ENCODE measurements at places on chromosomes 2 and 18.

GRCh38 chr2:106812841-106813240 lies 73.1 kb downstream of the ST6GAL2 start:
- no peak for DNase-seq

DNA sequence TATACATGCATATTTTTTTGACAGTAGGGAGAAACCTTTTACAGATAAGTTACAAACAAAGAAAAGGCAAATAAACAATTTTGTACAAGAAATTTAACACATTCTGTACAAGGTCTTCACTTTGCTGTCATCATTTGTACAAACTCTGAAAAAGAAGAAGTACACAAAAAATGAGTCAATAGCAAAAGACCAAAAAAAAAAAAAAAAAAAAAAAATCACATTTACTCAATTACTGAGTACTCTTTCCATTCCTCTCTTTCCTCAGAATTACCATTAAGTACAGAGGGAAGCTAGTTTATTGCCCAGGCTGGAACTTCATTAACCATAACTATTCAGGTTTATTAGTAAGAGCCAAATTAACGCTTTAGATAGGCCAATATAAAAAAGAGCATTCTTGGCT lies 5.6 kb upstream of the STPG4 start:
- no peak for DNase-seq

GRCh38 chr2:100819370-100820272 lies at the start of gene NPAS2:
Gene NPAS2, plus strand, starts transcription at chr2:100820139. Its CDS starts 84,616 bp downstream, at chr2:100904755.
- no peak for DNase-seq

GRCh38 chr2:11203480-11203879 lies 48.2 kb downstream of the SLC66A3 start:
- DNase-seq, result no peak

GRCh38 chr18:55340998-55341397 lies 247.0 kb downstream of the TCF4 start:
- no peak for DNase-seq

- DNase-seq, result no peak
These were observed 401.2 kb upstream of the RAB12 start for GRCh38 chr18:8207996-8208395.

- DNase-seq, result peak; percentile 9
These were observed at the start of gene RAB31 for GRCh38 chr18:9708057-9708433. Gene RAB31, plus strand, starts transcription at chr18:9708301. Its CDS starts 105 bp downstream, at chr18:9708406.

DNA sequence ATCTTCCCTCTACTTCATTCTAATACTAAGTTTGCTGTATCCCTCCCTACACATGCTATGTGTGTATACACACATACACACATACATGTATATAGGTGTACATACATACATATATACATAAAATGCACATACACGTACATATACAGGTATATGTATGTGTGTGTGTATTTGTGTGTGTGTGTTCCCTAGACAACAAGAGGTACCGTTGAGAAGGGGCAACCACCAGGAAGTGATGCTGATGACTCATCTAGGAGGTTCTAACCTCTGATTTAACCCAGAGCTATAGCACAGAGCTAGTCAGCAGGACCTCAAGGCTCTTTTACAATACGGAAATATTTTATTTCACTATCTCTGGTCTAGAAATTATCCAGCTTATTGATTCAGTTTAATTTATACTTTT lies 139.2 kb downstream of the LAMA3 start:
- no peak for DNase-seq

DNA sequence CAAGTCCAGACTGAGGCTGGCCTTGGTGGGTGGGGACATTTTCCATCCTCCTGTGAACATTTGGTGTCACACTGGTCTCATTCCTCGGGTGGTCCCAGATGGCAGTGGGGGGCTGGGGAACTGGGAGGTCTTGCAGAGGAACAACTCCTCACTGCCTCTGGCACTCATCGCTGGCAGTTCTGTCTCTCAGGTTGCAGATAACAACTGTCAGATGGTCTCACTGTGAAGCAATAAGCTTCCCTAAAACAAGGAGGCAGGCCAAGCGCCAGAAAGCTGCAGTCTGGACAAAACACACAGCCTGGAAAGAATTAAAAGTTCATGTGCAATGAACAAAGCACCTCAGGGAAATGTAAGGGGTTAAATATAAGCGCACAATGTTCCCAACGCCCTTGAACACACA lies 78.1 kb downstream of the IRS1 start:
- no peak for DNase-seq

DNA sequence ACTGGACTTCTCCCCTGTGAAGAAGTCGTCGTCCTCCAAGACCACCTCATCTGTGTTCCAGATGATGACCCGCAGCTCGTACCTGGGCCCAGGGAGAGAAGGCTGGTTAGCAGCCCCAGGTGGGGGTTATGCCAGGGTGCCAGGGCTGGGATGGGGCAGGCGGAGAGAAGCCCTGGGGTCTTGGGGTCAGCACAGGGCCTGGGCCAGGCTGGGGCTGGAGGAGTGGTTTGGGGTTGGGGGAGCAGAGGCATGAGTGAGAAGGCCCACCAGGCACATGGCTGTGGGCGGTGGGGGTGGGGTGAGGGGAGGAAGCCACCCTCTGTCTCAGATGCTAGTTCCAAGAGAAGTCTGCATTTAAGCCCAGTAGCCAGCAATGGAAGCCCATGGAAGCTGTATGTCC lies 15.8 kb downstream of the OTOF start:
- DNase-seq, result no peak

DNA sequence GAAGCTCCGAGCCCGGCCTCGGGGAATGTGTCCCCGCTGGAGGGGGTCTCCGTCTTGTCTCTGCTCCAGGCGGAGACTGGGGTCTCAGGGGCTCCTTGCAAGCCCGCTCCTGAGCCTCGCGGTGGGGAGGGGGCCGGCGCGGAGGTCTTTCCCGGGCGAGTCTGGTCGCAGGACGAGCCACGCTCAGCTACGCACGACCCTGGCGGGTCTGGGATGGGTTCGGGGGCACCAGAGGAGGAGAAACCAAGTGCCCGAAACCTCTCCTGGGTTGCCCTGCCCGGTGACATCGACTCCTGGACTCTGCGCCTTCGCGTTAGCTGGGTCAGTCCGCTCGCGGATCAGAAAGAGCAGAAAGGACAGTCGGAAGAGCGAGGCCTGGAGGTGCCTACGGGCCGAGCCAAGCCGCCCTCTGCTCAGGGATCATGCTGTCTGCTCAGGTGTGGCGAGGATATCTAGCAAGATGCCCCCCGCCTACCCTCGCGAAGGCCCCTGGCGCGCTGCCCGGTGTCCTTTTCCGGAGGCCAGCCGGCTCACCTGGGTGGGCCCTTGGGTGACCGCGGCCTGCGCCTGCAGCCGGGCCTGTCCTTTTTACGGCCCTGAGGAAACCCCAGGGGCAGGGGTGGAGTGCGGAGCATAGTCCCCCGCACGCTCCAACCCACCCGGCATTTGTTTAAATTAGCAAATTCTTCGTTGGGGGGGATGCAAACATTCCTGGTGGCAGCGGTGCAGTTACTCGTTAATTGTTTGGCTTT lies 58.7 kb downstream of the SNORC start:
- DNase-seq, result no peak

- DNase-seq, result no peak
These were observed 834 bp upstream of the BUB1 start for GRCh38 chr2:110678457-110679336.

GRCh38 chr2:153391131-153391530 lies 87.4 kb downstream of the RPRM start:
- DNase-seq, result no peak

- no peak for DNase-seq
These were observed 35.4 kb upstream of the DNER start for GRCh38 chr2:229749779-229750178.

DNA sequence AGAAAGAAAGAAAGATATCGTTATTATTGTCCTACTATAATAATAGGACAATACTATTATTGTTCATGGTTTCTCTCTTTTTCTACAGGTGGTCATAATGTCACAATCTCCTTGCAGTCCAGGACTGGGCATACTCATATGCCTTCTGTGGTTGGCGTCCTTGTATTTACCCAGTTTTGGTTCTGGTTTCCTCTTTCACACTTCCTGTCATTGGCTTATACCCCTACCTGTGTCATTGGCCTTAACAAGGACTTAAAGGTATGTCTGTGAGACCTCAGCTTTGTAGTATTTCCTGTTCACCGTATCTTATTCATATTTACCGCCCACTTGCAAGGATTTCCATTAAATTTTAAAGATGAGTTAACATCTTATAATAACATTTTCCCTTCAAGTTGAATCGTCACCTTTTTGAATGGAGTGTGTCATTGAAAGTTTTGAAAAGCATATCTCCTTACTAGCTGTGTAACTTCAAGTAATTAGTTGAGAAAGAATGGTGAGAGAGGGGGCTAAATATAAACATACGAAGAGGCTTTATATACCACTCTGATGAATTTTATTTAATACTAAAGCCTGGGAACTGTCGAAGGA lies 36.5 kb upstream of the HTR2B start:
- no peak for DNase-seq

DNA sequence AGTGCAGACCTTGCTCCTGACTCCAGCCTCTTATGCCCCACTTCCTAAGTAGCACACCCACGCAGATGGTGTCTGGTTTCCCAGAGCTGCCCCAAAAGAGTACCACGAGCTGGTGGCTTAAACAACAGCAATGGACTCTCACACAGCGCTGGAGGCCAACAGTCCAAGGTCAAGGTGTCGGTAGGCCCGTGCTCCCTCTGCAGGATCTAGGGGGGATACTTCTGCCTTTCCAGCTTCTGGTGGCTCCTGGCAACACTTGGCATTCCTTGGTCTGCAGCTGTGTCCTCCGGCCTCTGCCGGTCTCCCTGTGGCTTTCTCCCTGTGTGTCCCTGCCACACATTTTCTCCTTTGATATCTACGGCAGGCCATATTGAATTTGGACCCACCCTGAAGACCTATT lies 99.0 kb downstream of the TSHZ1 start:
- DNase-seq, result no peak

DNA sequence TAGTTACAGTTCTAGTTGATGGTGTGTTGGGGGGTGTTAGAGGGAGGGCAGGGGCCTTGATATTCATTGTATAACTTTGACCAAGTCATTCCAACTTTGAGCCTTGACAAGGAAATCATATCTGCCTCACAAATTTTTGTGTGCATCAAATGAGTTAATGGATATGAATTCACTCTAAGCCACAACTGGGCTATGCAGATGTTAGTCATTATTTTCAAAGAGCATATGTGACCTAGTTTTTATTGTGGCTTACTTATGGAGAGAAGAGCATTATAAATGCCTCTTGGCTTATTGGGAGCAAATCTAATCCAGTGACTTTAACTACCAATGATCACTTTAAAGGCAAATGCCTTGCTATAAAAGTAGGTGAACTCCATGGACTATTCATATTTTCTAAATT lies 250.2 kb downstream of the LPIN1 start:
- DNase-seq, result no peak

DNA sequence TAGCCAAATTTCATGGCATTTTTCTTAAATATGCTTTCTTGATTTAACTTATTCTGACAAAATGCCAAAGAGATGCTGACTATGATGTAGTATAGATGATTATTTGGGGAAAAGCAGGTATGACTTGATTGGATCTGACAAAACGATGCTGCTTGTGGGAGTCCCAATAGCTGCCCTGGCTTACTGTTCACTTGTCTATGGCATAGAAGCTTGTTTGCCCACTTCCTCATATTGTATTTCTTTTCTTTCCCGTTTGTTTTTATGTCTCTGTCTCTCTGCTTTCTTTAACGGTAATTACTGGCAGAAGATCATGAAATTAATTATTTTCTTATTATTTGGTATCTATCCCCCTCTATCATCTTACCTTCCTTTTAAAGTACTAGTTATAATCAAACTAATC lies 43.0 kb downstream of the EPC2 start:
- DNase-seq, result no peak

- DNase-seq, result no peak
These were observed 79.2 kb upstream of the ST8SIA3 start for GRCh38 chr18:57273194-57273593.

DNA sequence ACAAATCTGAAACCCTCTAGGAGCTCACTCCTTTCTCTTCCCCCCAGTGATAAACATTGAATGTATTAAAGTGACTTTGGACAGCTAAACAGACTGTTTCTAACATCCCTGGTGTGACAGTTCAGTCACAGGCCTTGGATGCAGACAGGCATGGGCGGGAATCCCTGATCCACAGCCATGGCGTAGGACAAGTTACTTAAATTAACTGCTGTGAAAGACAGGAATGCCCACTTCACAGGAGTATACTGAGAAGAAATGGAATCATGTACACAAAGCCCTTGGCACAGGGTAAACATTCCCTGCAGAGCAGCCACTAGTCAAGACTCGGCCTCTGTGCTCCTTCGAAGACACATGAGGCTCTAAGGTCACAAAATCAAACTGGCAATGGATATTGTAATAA lies 34.0 kb downstream of the FARSB start:
- no peak for DNase-seq

- no peak for DNase-seq
These were observed 191.2 kb upstream of the PXDN start for GRCh38 chr2:1935476-1935875.

DNA sequence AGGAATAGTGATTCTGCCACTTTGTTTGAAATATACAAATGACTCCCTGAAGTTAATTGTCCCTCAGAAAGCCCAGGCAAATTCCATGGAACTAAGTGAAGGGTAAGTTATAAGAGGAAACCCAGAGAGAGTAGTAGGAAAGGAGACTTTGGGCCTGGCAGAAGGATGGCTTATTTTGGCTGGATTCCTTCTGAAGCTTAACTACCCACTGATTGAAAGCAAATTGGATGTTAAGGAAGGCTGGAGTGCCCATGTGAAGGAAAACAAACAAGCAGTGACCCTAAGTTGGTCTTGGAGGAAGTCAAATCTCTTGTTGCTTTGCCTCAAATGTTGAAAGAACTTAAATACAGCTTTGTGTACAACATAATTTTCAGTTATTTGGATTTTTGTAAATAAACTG lies 1106.4 kb upstream of the ZEB2 start:
- no peak for DNase-seq

GRCh38 chr2:220704081-220704480 lies 868.0 kb downstream of the EPHA4 start:
- no peak for DNase-seq

- DNase-seq, result no peak
These were observed 116.6 kb upstream of the RBBP8 start for GRCh38 chr18:22816266-22817176.

DNA sequence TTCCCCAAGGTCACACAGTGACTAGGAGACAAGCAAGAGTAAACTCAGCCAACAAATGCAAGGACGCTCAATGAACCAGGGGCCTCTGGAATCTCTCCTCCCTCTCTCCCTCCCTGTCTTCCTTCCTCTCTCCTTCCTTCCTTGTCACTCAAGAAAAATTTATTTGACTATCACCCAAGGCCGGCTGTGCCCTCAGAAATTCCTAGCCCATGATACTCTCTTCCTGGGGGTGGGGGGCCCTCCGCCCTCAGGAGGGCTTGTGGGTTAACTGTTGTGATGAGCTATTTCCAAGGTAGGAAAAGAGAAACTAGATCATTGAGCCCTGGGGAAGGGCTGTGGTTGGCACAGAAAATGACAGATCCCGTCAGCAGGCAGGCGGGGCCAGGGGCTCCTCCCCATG lies 21.7 kb downstream of the INHBB start:
- no peak for DNase-seq

- no peak for DNase-seq
These were observed 122.9 kb downstream of the TXNL1 start for GRCh38 chr18:56515522-56515921.

DNA sequence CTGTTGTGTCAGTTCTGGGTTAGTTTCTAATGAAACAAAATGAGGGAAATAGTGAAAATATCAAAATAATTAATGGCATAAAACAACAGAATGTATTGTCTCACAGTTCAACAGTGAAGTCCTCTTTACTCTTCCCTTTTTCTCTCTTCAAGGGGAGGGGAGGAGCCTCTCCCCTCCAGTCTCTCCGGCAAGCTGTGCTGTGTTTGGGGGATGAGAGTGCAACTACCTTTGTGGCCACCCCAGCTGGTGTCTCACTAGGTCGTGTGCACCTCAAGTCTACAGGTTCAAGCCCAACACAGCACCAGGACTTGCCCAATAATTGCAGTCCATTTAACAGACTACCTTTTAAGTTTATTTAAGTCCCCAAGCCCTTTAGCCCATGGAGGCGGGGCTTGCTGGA lies 271.7 kb upstream of the DOK6 start:
- no peak for DNase-seq

All from cortex of kidney (tissue), 1 donor.